Hippocampal formation (tissue), 2 donors: ENCODE measurements at places on chromosomes 4 and X.

DNA sequence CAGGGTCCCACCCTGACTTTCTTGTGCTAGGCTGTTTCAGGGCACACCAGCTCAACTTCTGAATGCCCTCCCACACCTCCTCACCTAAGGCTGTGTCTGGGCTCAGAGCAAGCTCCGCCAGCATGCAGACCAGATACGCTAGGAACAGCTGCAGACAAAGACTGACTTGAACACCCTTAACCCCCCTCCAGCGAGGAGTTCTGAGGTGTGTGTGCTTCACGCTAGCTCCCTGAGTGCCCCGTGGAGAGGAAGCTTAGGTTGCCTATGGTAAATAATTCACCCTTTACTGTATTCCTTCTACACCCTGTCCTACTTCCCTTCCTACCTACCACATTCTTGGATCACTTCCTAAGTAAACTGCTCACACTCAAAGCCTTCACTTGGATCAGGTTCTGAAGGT, 115.0 kb downstream of the VCX3B start:
- no peak for DNase-seq

- DNase-seq: no peak
Observed at GRCh38 chr4:25862411-25863346, at the start of gene SEL1L3. TSS of gene SEL1L3 (minus strand) at chr4:25862988. CDS start at chr4:25862836, 152 bp downstream.

GRCh38 chr4:97152149-97152548, 991.1 kb downstream of the STPG2 start:
- DNase-seq: no peak

GRCh38 chr4:79682161-79682560, 274.1 kb upstream of the GK2 start:
- no peak for DNase-seq

DNA sequence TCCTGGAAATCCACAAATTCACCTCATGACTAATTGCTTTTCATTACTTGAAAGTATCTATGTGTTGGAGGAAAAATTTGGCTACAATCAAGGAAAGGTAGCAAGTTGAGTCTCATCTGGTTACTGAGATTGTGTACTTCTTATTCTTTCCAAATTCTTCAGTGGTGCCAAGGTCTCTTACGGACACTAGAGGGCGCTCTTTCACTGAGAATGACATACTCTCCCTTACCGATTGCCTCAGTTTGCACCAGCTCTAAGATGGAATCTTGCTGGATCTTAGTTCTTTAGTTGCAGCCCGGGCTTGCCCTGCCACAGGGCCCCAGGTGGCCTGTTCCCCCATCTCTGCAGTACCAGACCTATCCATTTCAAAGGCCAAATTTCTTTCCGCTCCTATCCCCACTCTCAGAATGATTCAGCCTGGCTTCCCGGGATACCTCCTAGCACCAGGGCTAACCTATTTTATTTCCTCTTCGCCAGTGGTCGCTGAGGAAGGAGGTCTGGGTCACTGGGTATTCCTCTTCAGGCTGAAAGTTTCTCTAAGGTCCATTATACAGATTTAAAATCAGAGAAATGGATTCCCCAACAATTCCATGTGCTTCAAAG, 24.6 kb upstream of the GPR50 start:
- DNase-seq: peak; percentile 9

DNA sequence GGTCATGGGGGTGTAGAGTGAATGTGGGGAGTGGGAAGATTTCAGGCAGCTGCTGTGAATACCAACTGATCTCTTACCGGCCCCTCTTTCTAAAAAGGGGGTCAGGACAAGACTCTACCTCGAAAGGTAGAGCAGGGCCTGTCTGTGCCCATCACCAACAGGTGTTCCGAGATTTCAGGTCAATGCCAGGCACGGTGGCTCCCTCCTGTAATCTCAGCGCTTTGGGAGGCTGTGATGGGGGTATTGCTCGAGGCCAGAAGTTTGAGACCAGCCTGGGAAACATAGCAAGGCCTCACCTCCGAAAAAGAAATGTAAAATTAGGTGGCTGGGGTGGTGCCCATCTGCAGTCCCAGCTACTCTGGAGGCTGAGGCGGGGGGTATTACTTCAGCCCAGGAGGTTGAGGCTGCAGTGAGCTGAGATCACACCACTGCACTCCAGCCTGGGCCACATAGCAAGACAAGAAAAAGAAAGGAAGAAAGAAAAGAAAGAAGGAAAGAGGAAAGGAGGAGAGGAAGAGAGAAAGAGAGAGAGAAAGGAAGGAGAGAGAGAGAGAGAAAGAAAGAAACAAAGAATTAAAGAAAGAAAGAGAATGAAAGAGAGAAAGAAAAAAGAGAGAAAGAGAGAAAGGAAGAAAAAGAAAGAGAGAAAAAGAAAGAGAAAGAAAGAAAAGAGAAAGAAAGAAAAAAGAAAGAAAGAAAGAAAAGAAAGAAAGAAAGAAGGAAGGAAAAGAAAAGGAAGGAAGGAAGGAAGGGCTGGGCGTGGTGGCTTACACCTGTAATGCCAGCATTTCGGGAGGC, 50.1 kb downstream of the CRLF2 start:
- DNase-seq: no peak

- no peak for DNase-seq
Observed at GRCh38 chr4:161829591-161829990, 334.2 kb downstream of the FSTL5 start.

DNA sequence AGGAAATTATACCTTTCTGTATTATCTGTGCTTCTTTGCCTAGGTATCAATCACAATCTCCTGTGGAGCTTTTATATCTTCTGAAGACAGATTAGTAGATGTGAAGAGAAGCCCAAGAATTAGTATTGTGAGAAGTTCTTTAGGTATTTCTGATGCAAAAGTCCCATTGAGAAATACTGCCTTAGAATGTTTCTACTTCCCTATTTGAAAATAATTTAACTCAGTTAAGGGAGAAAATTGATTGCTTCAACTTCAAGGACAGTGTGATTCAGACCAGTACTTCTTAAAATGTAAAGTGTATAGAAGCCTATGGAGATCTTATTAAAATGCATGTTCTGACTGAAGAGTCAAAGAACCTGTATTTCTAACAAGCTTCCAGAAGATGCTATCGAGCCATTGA, 9.0 kb downstream of the EIF1AX start:
- no peak for DNase-seq

- no peak for DNase-seq
Observed at GRCh38 chr4:158234671-158235070, 24.4 kb downstream of the TMEM144 start.

DNA sequence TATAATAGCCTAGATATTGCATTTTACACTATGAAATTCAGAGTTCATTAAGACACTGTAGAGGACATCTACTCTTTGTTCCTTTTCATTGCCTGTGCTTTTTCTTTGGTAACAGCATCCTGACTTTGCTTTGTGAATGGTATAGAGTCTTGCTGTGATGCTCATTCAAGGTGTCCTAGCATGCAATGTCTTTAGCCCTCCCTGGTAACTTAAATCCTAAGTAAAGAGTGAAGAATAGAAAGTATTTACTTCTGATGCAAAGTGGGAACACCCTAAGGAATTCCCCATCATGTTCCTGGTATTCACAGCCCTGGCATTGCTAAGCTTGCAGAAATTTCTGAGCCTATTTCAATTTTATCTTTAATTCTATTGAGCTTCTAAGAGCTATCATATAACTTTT, 400.1 kb downstream of the FAT4 start:
- DNase-seq: no peak

- DNase-seq: no peak
Observed at GRCh38 chrX:141341341-141341740, 99.0 kb upstream of the SPANXC start.

GRCh38 chr4:169103966-169104412, 93.9 kb upstream of the CBR4 start:
- no peak for DNase-seq

DNA sequence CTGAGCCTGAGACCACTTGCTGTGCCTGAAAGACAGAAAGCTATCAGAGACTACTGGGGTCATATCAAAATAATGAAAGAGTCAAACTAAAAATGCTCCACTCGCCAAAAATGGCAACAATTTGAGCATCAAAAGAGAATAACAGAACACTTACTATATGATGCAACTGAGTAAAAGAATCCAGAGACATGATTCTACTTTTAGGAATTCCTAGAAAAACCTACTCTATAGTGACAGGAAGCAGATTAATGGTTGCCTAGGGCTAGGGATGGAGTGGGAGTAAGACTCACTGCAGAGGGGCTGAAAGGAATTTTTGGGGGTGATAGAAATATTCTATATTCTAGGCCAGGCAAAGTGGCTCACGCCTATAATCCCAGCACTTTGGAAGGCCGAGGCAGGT, 29.4 kb upstream of the SLAIN2 start:
- no peak for DNase-seq

DNA sequence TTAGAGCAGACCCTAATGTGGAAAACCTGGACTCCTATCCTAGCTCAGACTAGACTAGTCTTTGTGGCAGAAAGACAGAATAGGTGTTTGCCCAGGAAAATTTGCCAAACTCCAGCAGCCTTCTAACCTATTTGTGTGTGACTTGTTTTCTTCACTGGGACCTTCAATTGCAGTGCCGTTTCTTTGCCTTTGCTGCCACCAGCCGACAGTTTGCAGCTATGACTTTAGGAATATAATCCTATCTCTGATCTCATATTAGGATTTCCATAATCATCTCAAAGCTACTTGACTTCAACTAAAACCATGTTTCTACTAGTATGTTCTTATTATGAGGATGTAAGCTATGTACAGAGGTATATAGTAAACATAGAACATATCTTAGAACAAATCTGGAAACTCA, 60.2 kb upstream of the PGAM4 start:
- DNase-seq: peak; percentile 3

GRCh38 chr4:3238721-3239120, 10.2 kb upstream of the MSANTD1 start:
- DNase-seq: no peak

DNA sequence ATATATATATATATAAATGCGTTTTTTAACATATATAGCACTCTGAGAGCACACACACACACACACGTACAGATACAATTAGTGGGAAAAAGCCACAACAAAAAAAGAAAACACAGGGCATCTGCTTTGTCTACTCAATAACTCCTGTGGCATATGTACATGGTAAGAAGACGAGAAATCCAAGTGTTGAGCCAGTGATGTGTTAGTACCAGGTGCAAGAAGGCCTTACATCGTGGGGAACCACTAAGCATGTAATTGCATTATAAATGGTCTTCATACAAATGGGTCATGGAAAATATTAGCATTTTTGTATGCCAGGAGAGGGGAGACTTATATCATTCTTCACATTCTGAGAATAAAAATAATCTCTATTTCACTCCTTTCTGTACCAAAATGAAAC, 62.7 kb upstream of the FAM47B start:
- DNase-seq: no peak

GRCh38 chr4:185700630-185701029, 111.4 kb downstream of the SORBS2 start:
- DNase-seq: no peak

GRCh38 chrX:9258421-9259104, 206.3 kb upstream of the TBL1X start:
- no peak for DNase-seq

DNA sequence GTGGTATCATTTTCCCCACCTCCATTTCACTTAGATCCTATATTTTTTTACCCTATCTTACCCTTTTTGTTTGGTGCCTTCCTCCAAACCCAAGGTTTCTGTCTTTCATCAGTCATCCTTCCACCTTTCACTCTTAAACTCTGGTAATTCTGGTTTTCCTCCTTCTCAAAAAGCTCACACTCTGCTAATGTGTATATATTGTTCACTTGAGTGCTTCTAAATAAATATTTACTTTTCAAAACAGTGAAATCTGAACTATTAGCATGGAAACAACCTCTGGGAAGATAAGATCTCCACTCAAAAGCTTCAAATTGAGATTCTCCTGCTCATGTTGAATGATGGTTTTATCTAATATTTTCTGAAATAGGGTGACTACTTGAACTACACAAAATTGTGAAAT, 21.5 kb downstream of the XIAP start:
- no peak for DNase-seq

DNA sequence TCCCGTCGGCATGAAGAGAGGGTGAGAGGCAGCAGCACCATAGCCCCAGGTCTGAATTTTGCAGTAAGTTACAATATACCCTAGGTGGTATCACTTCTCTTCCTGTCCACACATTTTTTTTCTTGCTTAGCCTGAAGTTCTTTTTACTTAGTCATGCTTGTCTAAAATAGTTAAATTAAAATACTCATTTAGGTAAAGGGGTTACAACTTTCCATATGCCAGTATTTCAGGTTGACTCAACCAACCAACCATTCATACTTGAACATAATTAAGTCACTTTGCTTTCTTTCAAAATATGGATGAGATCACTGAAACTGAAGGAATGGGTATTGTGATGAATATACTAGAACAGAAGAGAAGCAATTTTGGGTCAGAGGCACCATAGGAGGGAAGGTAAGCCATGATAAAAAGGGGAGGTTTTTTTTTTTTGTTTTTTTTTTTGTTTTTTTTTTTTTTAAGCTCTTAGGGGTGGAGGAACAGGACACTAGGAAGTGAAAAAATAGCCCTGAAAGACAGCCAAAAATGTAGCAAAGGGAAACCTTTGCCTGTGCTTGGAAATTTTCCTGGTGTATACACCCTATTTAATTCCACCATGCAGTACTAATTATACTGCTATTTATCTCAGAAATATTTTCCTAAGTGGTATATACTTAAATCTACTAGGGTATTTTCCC, 41.8 kb downstream of the RPS6KA3 start:
- DNase-seq: no peak

DNA sequence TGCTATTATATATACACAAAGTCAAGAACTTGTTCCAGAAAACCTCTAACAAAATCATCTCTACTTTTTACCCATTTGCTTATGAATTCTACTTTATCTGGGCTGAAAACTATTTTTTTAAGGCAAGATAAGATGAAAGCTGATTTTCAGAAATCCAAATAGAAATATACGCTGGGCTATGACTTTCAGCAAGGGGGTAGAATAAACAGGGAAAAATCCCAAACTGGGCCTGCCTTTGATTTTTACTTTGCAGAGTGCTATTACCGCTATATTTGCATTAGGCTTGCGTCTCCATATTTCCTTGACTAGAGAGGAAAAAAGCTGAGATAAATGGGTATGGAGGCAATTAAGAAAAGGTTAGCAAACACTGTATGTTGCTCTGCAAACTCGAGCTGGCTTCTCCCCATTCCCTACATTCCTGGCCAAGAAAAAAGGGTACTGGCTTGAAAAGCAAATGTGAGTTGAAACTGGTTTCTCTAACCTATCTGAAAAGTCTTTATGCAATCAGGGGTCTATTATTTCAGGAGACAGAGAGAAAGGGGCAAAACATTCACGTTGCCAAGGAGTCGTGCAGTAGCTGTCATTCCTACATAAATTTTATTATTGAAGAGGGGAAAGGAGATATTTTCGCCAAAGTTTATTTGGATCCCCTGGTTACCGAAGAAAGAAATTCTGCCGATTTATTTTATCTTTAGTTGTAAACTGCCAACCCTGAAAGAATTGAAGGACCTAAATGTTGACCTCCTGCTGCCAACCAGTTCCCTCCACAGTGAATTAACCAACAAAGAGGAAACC, 2.2 kb downstream of the TMEM47 start:
- DNase-seq: no peak

- no peak for DNase-seq
Observed at GRCh38 chr4:87843936-87844335, 11.2 kb downstream of the MEPE start.

DNA sequence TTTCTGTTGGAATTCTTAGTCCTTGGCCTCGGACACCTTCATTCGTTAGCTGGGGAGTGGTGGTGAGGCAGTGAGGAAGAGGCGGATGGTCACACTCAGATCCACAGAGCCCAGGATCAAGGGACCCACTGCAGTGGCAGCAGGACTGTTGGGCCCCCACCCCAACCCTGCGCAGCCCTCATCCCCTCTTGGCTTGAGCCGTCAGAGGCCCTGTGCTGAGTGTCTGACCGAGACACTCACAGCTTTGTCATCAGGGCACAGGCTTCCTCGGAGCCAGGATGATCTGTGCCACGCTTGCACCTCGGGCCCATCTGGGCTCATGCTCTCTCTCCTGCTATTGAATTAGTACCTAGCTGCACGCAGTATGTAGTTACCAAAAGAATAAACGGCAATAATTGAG, 23.4 kb downstream of the PIGG start:
- DNase-seq: no peak
